ENCODE measurements at places on chromosomes 13 and 19. TPM values are rescaled to one million over a fixed set of nuclear protein-coding genes. Genes with fewer than 3 reads are reported as not detected.

DNA sequence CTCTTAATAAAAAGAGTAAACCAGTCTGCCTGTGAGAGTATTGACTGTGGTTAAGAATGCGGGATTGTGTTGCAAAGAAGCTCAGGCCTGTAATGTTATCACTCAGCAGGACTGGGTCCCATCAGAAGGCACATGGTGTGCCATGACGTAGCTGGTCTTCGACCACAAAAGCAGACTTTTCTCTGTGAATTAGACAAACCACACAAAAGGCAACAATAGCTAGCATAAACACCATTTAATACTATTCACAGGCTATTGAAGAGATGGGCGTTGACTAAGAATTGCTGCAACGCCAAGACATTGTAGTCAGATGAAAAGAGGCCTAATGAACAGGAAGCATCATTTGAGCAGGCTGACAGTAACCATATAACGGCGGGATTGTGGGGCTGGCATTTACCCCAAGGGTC, 235.6 kb upstream of the SOX21 start:
- H3K27ac ChIP-seq = no peak overlapping the region
- no peaks in the 10 kb centered on the region for H3K4me1 ChIP-seq
- DNase-seq = no peak
- no peaks in the 10 kb centered on the region for H3K36me3 ChIP-seq

DNA sequence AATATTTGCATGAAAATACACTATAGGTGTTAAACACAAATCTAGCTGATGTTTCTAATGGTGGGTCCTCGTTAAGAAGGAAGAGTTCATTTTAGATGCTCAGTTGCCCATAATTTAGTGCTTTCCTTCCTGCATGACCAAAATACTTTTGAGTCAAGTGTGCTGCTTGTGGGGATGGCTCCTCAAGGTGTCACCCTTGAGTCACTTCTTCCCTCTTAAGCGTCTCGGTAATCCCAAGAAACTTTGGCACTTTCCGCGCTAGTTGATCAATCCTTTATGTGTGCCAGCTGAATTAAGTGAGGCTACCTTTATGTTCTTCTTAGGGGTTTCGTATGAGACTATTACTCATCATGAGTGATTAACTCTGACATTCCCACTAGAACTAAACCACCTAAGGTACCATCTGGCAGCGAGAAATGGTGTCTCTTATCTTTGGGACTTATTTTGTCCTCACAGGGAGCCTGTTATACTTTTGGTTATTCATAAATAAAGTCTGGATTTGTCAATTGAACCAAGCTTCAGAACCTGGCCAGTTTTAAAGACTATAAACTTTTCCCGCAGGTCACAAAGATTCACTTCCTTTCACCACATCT, 106.8 kb downstream of the NHLRC3 start:
- DNase-seq = peak; percentile 67
- H3K27me3 ChIP-seq = no peaks in the 10 kb centered on the region
- no peaks in the 10 kb centered on the region for H3K36me3 ChIP-seq
- no peak overlapping the region for H3K4me3 ChIP-seq
- peaks cover 11% of the 10 kb centered on the region for H3K4me1 ChIP-seq

DNA sequence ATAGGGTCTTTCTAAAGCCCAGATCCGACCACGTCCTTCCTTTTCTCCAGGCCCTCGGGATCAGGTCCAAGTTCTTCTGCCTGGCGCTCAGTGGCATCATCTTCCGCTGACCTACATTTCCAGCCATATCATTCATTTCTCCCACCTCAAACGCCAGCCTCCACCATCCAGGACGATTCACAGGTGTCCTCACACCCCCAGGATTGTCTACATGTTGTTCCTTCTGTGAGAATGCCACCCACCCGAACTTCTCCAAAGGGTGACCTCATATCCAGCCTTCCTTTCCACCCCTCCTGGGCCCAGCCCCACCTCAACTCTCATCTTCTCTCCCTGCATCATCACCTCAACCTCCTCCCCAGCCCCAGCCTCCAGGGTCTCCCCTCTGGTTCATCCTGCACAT, 4.7 kb upstream of the KLK5 start:
- no peaks in the 10 kb centered on the region for H3K27me3 ChIP-seq
- no peak for DNase-seq
- no peak overlapping the region for H3K4me3 ChIP-seq
- no peak overlapping the region for H3K27ac ChIP-seq
- H3K4me1 ChIP-seq = no peaks in the 10 kb centered on the region

- H3K36me3 ChIP-seq = no peaks in the 10 kb centered on the region
- H3K27ac ChIP-seq = peak overlapping the region; percentile 72
- H3K4me1 ChIP-seq = no peaks in the 10 kb centered on the region
Observed at GRCh38 chr19:14369399-14370168, 11.7 kb upstream of the ADGRE5 start.

CKM gene
- 3,033 TPM for total RNA-seq

ZNF491 gene
- 1.6 TPM for total RNA-seq

GRCh38 chr19:16462757-16463250, 9.0 kb downstream of the EPS15L1 start:
- DNase-seq = peak; percentile 67
- H3K27me3 ChIP-seq = no peaks in the 10 kb centered on the region
- no peaks in the 10 kb centered on the region for H3K36me3 ChIP-seq
- H3K4me1 ChIP-seq = no peaks in the 10 kb centered on the region
- no peak overlapping the region for H3K4me3 ChIP-seq
- peak overlapping the region; percentile 95 for H3K27ac ChIP-seq

GRCh38 chr19:2477141-2477710, 1.3 kb downstream of the GADD45B start:
- peak overlapping the region; percentile 96 for H3K4me3 ChIP-seq
- peak overlapping the region; percentile 95 for H3K27ac ChIP-seq
- no peak for DNase-seq
- peaks cover 39% of the 10 kb centered on the region for H3K4me1 ChIP-seq

OLFM4 gene
- total RNA-seq = 0.37 TPM
